CD8-positive, alpha-beta memory T cell (primary cell): ENCODE measurements at places on chromosomes 5 and 9.

- no peak for DNase-seq
These were observed 29.5 kb downstream of the CAST start for GRCh38 chr5:96691503-96692303.

GRCh38 chr5:32443145-32443540 lies 1.4 kb downstream of the ZFR start:
- no peak for DNase-seq

- DNase-seq: no peak
These were observed 163.2 kb upstream of the TRPC7 start for GRCh38 chr5:136528481-136529030.

- DNase-seq: no peak
These were observed 118.7 kb downstream of the LPAR1 start for GRCh38 chr9:110919609-110920008.
